ENCODE measurements at places on chromosomes 3 and 15.

DNA sequence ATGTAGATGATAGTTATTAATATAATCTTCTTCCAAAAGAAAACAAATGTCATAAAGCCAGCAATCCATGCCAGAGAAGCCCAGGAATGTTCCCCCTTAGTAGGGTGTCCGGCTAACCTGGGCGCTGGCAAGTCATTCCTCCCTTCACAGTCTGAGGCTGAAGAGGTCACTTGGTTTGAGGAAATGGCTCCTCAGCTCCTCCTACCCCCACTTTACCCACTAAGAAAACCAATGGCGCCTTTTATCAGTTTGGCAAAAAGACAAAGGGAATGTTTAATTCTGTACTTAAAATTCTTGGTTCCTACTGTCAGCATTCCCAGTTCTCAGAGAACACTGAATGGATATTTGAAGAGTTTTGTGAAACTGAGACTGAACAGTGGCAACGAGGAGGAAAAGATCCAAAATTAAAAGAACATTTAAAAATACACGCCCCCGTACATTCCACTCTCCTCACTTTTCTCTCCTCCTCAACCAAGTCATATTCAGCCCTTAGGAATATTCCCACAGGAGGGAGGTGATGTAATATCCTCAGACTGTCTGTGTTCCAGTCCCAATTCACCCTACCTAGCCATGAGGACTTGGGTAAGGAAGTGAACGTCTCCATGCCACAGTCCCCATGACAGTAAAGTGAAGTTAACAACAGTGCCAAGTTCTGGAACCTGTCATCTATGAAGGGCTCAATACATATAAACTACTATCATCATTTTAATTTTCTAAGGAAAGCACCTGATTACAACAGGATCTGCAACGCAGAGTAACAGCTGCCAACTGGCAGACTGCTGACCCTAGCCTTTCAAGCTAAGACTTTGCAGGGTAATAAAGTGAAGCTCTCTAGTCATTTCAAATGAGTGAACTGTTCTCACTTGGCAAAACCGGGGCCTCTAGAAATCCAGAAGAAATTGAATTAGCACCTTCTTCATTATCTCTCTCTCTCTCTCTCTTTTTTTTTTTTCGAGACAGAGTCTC is 234.5 kb upstream of the ICE2 start:
- no peak for DNase-seq

GRCh38 chr3:156750191-156750873 is 75.8 kb upstream of the LEKR1 start:
- DNase-seq, result no peak

- DNase-seq, result no peak
Observed at GRCh38 chr3:184666442-184666841, 45.4 kb downstream of the MAGEF1 start.

- DNase-seq, result no peak
Observed at GRCh38 chr3:115233021-115233420, 85.9 kb upstream of the ZBTB20 start.

DNA sequence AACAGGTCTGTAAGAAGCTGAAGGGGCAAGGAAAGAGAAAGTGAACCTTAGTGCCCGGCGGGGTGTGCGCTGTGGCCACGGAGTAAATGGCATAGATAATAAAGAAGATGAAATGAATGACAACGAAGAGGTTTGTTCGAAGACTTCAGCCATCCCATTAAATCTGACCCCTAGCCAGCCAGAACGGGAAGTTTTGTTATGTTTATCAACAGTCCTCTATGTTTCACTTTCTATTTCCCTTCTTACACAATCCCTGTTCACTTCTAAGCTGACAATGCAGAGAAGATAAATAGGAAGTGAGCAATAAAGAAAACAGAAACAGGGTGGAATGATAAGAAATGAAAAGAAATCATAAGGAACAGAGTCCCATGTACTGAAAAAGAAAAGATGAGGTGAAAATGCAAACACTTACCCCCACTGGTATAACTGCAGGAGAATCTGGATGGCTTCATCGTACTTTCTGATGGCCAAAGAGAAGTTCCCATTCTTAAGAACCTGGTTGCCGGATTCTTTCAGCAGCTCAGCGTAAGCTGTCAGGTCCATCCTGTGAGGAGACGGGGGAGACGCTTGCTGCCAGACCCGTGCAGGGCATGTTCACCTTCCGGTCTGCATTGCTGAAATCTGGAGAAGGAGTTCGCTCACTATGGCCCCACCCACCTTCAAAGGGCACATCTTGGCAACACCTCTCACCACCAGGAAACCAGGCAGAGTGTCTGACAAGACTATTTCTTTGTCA is 36.8 kb downstream of the TRANK1 start:
- no peak for DNase-seq

DNA sequence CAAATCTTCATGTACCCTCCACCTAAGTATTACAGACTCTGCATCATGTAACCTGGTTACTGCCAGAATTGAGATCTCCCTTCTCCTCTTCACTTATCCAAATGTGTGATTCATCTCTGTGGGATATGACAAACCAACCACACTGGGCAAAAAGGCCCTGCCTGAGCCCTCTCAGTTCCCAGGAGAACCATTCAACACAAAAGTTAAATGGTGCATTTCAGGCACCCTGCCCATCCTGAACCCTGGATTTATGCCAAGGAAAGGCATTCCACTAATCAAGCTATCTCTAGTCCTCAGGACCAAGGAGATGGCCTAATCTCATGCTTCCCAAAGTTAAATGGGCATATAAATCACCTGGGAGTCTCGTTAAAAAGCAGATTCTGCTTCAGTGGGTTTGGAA is 108.5 kb downstream of the TNIK start:
- no peak for DNase-seq

GRCh38 chr3:47622671-47623461 is 44.2 kb upstream of the CSPG5 start:
- no peak for DNase-seq

DNA sequence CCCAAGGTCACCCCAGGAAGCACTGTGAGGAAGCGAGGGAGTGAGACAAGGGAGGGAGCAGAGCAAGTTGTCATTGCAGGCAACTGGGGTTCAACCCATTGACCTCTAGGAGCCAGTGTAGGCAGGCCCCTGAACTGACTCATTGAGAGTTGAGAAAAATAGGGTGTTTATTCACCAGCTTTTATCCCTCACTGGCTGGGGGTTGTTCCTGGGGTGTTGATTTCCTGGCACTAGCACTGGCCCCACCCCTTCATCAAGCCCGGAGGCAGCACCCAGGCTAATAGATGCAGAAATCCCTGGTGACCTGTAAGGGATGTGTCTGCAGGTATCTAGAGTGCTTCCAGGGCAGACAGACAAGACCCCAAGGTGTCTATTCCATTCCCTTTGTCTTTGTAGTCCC is 183.9 kb downstream of the ARRDC4 start:
- no peak for DNase-seq

DNA sequence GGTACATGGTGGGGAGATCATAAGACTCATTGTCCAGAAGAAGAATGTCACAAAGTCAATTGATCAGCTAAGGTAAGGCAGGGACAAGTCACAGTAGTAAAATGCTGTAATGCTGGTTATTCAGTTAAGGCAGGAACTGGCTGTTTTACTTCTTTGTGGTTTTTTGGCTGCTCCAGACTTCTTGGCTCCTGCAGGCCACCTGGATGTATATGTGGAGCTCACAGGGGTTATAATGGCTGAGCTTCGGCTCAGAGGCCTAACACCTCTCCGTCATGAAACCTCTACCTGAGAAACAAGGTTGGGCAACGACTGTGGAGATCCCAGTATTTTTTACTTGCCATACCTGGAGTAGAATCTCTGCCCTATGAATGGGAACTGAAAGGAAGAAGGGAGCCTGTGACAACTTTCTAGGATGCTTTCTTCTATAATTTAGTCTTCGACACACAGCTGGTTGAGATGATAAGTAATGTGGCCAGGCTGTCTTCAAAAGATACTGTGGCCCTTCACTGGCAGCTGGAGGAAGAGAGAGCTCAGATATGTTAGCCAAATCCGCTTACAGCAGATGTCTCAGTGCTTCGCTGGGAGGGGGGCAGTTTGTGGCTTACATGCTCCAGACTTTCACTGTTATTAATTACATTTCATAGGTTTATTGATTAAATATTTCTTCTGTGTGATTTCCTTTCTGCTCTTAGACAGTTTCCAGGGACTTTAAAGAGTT is 887.8 kb downstream of the IGSF11 start:
- no peak for DNase-seq
